Stimulated activated CD4-positive, alpha-beta T cell treated with anti-CD3 and anti-CD28 coated beads, Interleukin-4, amount 100 ng/mL, for 24 hours (primary cell): ENCODE measurements at places on chromosomes 3 and 15.

- DNase-seq = no peak
These were observed 4.6 kb upstream of the PLA2G4B start for GRCh38 chr15:41834096-41834495.

GRCh38 chr3:56878074-56878473 is 76.3 kb upstream of the ARHGEF3 start:
- DNase-seq = peak; percentile 70

DNA sequence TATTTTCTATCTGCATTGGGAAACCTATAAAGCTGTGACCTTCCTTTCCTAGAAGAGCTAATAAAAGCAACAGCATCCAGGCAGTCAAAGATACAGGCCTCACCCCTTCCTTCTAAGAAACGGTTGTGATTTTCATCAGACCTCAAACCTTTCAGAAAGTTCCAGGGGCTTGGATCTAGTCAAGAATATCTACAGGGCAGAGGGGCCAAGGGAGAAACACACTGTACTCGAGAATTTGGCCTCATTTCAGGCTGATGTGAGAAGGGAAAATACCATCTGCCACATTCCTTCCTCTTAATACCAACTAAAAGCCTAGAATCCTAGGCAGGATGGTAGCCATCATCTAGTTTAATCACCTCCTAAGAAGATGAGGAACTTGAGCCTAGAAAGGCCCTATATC is 24.5 kb upstream of the BCL6 start:
- no peak for DNase-seq

DNA sequence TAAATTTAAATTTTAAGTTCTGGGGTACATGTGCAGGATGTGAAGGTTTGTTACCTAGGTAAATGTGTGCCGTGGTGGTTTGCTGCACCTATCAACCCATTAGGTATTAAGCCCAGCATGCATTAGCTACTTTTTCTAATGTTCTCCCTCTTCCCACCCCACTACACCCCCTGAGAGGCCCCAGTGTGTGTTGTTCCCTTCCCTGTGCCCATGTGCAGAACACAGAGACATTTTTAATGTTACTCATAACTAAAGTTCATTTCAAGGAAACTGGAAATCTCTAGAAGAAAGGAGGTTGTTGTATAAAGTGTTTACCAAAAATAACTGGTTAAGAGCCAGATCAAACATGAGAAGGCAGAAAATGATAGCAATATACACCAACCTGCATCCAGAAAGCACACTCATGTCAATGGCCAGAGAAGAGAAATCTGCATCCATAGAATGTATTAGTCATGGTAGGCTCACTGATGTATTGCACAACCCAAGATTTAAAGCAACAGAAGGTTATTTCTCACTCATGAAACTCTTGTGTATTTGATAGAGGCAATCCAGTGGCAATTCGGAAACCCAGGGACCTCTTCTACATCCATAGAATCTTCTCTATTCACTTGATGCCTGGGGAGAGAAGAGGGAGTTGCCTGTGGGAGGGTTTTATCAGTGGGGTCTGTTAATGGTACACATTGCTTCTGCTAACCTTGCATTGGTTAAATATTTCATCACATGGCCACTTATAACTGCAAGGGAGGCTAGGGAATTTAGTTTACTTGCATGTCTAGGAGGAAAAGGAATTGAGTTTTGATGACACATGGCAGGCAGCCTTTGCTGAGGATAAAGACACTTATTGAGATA is 321.9 kb upstream of the RASGRP1 start:
- no peak for DNase-seq

DNA sequence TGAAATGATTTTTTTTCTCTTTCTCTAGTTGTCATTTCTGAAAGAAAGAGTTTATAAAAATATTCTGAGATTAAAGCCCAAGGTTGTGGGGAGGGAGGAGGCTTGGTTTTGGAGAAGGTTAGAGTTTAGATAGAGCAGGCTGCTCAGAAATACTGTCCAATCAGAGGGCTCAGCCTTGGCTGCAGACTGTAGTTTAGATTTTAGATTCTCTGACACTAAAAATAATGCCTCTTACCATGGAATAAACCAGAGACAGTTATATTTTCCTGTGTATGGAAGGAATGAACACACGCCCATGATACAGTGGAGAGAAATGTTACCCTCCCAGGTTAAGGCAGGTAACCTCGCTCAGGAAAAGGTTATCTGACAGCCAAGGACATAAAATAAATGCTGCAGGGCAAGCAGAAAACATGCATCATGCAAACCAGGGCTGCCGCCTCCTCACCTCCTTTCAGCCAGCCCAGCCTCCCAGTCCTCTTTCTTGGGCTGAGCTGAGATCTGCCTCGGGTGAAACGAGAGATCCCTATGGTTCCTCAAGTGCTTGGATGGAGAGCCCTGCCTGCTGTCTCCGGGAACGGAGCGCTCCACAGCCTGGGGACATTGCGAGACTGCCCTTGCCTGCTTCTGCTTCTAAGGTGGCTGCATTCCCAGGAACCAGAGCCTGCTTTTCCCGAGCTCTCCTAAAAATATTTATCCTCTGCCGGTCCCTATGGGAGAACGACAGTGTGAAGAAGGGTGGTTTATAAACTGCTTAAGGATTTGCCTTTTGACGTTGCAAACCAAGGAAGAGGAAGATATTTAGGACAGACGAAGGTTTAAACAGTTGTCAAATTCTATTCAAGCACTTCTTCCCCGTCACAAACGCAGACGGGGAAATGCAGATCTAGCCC is 848 bp downstream of the NCEH1 start:
- DNase-seq = peak; percentile 6
